ENCODE measurements at places on chromosomes 2 and 18.

DNA sequence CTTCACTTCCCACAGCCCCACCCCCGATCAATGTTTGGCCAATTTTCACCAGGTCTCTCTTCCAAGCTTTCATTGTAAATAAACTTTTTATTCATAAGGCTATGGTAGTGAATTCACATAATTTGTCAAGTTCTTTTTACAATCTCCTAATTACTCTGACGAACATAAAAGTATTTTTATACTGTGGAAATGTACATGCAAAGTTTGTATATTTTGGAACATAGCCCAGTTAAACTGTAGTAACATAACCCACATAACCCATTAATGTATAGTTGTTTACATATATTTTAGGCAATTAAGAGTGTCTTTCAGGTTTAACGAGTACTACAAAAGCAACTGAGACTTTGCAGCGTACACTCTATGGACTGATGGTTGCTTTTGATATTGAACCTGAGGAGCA lies 228.3 kb upstream of the ERBB4 start:
- DNase-seq: no peak

DNA sequence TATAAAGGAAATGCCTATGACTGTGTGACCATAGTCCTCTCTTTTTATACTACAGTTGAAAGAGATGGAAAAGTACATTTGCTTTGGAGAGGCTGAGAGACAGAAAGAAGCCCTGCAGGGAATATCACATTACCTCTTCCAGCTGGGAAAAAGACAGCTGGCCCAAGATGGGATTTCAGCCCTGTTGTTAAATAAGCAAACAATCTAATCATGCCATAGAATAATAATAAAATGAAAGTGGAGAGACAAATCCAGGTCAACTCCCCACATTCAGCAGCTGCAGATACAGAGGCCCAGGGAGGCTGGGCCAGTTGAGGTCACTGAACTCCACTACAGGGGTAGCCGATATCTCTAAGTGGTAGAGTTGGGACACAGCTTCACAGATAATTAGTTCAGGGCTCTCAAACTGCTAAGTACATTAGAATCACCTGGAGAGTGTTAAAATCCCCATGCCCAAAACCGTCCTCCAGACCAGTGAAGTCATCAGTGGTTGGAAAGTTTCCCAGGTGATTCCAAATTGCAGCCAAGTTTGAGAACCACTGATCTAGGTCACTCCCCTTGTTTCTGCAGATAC lies 81.9 kb downstream of the MOGAT1 start:
- no peak for DNase-seq

GRCh38 chr18:44742718-44743311 lies 62.1 kb downstream of the SETBP1 start:
- no peak for DNase-seq

GRCh38 chr2:98483257-98483861 lies 38.7 kb downstream of the INPP4A start:
- no peak for DNase-seq

- DNase-seq: no peak
These were observed 129.4 kb downstream of the ACOXL start for GRCh38 chr2:110861616-110862260.

DNA sequence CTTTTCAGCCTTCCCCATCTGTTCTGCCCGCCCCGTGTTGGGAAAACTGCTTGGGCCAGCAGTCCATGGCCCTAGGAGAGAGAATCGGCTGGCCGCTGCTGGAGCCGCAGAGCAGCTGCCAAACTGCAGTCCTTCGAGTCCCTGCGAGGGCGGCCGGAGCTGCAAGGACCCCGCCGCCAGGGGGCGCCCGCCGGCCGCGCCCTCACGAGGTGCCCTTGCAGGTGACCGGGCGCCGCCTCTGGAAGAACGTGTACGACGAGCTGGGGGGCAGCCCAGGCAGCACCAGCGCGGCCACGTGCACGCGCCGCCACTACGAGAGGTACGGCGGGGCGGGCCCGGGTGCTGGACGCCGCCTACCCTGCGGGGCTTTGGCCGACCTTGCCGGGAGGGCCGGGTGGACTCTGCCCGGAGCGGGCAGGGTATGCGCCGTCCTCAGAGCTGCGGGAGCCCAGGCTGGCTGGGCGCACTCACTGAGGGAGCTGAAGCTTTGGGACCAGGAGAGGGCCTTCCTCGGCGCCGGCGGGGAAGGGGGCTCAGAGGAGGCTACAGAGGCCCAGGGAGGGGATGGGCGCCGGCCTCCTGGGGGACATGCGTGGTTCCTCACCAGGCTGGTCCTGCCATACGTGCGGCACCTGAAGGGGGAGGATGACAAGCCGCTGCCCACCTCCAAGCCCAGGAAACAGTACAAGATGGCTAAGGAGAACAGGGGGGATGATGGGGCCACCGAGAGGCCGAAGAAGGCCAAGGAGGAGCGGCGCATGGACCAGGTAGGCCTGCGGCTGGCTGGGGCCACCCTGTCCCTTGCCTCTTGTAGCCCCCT lies 13.6 kb downstream of the ARID5A start:
- DNase-seq: peak; percentile 70

GRCh38 chr2:238162251-238162845 lies 3.6 kb downstream of the ERFE start:
- DNase-seq: no peak

DNA sequence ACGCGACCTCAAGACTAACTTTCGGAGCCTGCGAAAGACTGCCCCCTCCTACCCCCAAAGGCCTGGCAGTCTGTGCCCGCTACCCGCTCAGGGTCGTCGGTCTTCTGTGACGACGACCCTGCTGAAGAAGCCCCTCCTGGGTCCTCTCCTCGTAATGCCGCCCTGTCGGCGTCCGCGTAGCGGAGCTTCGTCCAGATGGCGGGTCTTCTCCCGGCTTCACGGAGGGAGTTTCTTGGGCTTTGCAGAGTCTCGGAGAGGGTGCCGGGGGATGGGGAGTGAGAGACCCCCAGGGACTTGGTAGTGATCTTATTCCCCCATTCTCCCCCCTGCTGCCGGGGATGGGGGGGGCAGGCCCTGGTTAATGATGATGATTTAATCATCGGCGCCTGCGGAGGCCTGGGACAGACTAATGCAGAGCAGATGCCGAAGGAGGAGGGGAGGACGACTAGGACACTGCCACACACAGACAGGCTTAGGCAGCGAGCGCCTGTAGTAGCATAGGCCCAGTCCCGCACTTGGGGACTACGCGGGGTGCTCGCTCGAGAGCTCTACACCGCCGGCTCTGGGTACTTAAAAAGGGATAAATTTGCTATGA lies 528 bp upstream of the PCGF1 start:
- DNase-seq: peak; percentile 49

GRCh38 chr2:24174851-24175277 lies at the start of gene FAM228A:
Gene FAM228A, plus strand, starts transcription at chr2:24175053. Its CDS starts 428 bp downstream, at chr2:24175481.
- DNase-seq: no peak

DNA sequence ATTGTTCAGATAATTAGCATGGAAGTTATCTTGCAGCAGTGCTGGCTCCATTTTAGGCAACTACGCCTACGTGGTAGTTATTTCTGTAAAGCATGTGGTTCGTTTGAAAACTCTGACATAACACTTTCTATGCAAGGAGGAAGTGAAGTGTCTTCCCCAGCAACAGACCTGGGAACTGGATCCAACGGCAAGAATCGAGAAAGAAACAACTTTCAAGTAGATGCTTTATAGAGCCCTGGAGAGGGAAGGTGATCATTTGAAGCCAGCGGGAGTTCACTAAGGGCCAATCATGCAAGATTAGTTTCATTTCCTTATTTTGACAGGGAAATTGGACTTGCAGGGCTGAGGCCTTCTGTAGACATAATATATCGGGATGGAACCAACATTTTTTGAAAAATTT lies 218.3 kb downstream of the ACKR3 start:
- no peak for DNase-seq

DNA sequence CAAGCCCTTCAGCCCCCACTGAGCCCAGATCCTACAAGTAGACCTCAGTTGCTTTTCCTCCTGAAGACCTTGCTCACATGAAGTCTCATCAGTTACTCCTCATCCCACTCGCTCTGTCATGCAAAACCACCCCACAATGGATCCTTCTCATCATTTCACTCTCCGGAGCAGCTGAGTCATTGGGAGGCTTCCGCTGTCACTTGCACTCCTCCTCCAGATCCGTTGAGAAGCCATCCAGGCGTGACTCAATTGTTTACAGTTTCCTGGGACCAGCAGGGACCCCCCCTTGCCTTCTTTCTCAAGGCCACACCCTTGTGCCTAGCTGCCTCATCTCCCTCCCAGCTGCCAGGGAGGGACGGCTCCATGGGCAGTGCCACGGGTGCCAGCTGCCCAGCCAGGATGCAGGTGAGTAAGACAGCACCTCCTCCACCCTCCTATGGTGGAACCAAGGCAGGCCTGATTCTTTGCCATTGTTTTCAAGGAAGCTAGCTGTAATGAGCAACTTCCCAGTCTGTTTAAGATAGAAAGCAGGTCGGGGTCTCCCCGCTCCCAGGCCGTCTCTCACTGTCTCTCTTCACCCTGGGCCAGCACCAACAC lies 16.3 kb downstream of the GPR55 start:
- DNase-seq: no peak

GRCh38 chr2:109459485-109459884 lies 154.3 kb downstream of the SEPTIN10 start:
- no peak for DNase-seq

DNA sequence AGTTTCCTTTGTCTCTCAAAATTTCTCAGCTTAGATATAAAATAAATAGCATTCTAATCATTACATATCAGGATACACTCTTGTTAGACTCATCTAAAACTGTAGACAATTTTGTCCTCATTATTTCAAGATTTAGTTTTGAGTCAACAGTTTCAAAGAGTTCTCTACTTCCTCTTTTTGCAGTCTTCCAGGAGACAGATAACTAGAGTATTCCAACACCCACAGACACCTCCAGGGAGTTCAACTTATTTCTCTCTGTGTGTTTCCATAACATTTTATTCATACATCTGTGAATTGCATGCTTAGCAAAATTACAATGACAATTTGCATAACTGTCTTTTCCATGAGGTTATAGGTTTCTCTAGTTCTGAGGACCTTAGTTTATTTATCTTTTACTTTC lies 166.6 kb upstream of the HNMT start:
- DNase-seq: no peak

DNA sequence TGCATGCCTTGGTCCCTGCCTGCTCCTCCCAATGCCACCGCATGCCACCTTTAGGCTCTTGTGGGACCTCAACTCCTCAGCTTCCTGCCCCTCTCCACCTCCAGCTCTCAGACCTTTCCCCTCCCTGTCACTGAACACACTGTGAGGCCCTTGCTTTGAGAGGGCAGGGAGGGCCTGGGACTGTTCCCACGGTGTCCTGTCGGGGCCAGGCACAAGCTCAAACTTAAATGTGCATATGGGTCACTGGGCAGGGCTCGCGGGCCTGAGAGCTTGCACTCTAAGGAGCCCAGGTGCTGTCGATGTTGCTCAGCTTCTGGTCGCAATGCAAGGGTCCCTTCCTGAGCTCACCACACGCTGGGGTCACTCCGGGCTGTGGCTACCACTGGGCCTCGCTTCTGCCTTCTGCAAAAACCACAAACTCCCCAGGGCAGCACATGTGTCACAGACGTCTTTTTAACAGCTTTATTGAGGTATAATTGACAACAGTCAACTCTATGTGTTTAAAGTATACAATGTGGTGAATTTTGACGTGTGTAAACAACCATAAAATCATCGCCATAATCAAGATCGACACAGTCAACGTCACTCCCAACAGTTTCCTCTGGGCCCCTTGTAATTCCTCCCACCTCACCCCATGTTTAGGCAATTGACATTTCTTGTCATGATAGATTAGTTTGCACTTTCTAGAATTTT lies 11.9 kb upstream of the B3GNT7 start:
- no peak for DNase-seq

- no peak for DNase-seq
These were observed 18.2 kb downstream of the WDR35 start for GRCh38 chr2:19971691-19972090.

- DNase-seq: no peak
These were observed 286.3 kb downstream of the AFF3 start for GRCh38 chr2:99856119-99856518.

- DNase-seq: no peak
These were observed 160.8 kb downstream of the TNS1 start for GRCh38 chr2:217842017-217842416.

DNA sequence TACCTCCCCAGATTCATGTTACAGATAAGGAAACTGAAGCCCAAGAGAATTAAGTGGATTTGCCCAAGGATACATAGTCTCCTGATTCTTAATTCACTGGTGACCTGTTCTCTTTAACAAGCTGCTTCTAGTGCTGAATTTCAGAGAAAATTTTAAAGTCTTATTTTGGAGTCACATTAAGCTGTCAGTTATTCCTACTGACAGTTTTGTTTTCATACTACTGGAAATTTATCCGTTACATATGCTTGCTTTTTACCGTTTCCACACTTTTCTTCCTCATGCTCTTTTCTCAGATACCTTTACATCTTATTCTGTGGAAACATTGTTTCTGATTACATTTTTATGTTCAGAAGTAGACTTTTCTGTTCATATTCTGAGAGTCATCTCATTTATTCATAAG lies 1.3 kb downstream of the MOB4 start:
- no peak for DNase-seq

- DNase-seq: no peak
These were observed 1.9 kb downstream of the ANKRD23 start for GRCh38 chr2:96841701-96842495.

DNA sequence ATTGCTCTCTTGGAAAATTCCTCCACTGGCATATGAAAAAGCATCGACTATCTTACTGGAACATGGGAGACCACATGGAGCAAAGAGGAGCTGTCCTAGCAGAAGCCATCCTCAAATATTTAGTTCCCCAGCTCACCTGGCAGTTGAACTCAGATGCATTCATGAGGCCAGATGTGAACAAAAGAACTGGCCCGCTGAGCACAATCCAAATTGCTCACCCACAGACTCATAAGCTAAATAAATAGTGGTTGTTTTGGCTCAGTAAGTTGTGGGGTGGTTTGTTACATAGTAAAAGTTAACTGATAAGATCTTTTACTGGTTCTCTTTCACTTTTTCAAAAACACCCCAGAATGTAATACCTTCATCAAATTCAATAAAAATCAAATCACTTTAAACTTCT lies 108.6 kb upstream of the CWC22 start:
- no peak for DNase-seq

DNA sequence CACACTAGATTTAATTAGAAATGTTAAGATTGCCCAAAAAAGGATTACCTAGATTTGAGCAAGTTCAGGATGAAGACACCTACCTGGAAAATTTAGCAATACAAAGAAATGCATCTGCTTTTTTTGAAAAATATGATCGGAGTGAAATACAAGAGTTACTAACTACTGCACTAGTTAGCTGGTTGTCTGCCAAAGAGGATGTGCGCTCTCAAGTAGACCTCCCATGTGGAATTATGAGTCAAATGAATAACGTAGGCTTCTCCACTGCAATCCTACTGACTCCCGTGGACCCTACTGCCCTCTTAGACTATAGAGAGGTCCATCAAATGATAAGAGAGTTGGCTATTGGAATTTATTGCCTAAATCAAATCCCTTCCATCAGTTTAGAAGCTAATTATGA lies 2.0 kb downstream of the ANKAR start:
- DNase-seq: no peak

GRCh38 chr2:228447266-228447915 lies 265.9 kb upstream of the SPHKAP start:
- no peak for DNase-seq

DNA sequence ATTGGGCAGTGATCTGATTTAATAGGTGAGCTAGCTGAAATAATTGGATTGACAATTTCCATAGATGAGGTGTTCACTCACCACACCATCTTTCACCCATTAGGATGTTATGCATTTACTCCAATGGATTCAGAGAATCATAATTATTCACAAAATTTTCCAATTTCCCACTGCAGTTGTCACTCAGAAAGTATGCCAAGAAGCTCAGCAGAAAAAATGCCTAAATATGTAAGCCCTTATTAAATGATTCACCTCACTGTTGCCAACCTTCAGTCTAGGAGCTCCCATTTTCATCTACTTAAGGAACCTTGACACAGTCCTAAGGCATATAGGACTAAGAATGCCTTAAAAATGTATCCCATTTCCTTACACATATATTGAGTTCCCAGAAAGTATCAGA lies 94.3 kb downstream of the MBD2 start:
- DNase-seq: no peak
